Stimulated activated CD4-positive, alpha-beta T cell treated with anti-CD3 and anti-CD28 coated beads, Interleukin-1b, Interleukin-23, amount 100 ng/mL, for 48 hours (primary cell): ENCODE measurements at places on chromosomes 7 and 10.
A peak's percentile ranks its signal among the peaks of the same experiment; 100 is the strongest.

GRCh38 chr7:32043688-32044087 is 26.5 kb downstream of the PDE1C start:
- DNase-seq: no peak

DNA sequence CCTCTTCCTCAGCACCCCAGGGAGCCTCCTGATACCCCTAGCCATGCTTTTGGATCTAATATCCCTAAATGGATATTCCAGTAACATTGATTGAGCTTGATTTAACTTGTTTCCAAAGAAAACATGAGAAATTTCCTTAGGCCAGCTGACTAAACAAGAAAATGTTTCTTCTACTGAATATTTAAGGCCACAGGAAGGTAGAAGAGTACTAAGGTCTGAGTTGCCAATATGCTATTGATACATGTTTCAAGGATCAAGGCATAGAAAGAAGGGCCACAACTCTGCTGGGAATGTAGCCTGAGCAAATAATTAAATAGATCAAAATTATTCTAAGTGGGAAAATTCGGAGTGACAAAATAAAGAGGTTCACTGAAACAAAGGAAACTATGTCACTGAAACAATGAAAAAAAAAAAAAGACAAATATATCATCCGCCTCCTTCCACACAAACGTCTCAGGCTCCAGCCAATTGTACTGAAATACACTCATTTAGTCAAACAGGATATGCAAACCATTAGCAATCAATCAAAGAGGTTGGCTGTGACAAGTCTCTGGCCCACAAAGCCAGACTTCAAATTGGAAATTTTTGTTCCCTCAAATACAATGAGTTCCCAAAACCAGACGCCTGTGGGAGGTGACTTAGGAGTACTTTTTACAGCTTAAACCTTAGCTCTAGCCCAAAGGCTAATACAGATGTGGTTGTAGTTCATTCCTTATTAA is 396.2 kb downstream of the HTR7 start:
- no peak for DNase-seq

DNA sequence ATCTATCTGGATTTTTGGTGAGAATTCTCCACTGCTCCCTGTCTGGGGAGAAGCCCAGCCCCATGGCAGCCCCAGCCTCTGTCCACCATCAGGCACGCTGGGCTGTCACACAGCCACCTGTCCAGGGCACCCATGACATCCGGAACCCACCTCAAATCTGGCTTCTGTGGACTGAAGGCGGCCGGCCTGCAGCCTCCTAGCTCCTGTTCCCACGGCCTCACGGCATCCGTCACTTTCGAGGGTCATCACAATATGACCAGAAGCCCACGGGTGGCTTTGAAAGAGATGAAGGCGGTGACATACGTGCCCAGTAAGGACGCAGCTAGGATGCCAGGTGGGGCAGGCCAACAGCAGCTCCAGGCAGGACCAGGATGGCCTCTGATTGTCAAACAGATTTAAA is 140.9 kb downstream of the PTPRN2 start:
- no peak for DNase-seq

GRCh38 chr7:70314221-70314620 is 715.9 kb downstream of the AUTS2 start:
- DNase-seq: no peak

GRCh38 chr7:29607889-29608288 is 44.3 kb downstream of the PRR15 start:
- DNase-seq: no peak

DNA sequence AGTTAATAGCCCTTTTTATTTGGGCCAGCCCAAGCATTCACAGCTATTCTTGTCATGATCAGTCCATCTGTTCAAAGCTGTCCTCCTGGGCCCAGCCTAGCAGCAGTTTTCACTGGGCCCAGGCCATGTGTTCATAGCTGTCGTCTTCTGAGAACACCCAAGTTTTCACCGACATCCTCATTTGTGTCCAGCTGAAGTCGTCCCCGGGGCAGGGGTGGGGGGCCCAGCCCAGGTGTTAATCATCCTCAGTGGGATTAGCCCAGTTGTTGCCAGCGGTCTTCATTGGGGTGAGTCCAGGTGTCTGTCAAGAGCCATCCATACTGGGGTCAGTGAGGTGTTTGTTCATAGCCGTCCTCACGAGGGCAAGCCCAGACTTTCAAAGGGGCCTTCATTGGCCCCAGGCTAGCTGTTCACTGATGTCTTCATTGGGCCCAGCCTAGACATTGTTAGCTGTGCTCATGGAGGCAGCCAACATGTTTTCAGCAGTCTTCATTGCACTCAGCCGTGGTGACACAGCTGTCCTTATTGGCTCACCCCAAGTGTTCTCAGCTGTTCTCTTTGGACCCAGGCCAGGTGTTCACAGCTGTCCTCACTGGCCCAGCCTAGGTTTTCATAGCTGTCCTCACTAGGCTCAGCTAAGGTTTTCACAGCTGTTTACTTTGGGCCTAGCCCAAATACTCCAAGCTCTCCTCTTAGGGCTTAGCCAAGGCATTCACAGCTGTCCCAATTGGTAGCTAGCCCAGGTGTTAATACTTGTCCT is 10.0 kb downstream of the FRG2B start:
- DNase-seq: no peak

DNA sequence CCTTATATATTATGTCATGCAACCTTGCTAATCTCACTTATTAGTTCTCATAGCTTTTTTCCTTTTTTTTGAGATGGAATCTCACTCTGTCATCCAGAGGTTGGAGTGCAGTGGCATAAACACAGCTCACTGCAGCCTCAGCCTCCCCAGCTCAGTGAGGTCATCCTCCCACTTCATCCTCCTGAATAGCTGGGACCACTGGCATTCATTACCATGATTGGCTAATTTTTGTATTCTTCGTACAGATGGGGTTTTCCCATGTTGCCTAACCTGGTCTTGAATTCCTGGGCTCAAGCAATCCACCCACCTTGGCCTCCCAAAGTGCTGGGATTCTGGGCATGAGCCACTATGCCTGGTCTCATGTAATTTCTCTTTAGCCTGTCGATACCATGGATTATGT is 89.1 kb upstream of the TRIM24 start:
- no peak for DNase-seq

DNA sequence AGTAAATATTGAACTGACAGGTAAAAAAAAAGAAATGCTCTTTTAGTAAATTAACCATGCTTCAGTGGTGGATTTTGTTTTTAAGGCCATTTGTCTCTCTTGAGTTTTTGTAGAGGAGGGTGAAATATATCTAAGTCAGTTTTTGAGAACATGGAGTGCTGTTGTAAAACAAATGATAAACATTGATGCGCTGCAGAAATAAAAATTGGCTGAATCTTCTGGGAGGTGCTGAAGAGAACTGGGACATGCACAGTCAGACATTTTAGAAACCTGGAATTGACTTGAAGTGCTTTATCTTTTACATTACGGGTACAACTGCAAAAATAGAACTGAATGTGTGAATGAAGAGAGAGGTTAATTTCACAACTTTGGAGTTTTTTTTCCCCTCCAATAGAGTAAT is 203.0 kb upstream of the HDAC9 start:
- DNase-seq: no peak

DNA sequence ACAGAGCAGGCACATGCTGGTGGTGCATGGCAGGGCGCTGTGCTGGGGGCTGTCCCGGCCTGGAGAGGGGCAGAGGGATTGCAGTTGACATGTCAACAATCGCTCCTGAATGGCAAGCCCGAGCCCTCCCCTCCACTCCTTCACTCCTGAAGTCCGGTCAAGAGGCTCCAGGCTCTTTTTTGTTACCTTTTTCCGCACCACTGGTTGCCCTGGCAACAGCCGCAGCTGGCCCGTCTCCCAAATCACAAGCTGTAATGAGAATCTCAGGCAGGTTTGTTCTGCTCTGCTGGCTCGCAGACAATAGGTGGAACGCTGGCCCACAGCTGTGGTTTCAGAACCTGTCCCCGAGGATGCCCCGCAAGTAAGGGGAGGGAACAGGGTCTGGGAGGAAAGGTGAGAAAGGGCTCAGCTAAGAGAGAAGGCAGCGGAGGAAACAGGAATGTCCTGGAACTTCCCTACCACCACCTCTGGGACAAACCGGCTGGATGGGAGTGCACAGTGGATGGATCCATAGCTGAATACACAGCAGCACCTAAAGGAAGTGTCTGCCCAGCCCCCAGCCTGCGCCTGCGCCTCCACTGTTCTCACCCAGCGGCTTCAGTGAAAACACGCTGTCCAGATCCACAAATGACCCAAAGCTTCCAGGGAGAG is 58.9 kb downstream of the CALML3 start:
- DNase-seq: no peak

DNA sequence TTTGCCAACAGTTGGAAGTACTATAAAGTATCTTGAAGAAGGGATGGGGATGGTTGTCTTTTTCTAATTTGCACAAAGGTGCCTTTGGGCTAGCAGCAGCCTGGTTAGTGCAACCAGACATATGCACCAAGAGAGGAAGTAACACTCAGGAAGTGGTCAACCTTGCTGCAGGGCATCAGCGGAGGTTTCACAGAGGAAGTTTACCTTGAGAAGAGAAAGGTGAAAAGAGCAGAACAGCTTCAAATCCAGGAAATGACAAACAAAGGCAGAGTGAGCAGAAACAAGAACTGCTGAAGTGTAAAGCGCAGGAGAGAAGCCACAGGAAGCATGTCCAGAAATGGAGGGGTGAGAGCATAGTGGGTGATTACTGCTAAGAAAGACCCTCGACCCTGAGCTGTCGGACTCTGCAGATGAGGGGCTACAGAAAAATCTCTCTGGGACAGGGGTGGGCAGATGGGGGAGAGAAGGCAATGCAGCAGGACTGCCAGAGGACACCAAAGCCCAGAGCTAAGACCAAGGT is 66.9 kb downstream of the STK17A start:
- DNase-seq: peak; percentile 68

- no peak for DNase-seq
Measured at GRCh38 chr7:100384628-100385294, 11.5 kb downstream of the PILRA start.

- no peak for DNase-seq
Measured at GRCh38 chr10:17162828-17163227, 33.2 kb upstream of the CUBN start.

DNA sequence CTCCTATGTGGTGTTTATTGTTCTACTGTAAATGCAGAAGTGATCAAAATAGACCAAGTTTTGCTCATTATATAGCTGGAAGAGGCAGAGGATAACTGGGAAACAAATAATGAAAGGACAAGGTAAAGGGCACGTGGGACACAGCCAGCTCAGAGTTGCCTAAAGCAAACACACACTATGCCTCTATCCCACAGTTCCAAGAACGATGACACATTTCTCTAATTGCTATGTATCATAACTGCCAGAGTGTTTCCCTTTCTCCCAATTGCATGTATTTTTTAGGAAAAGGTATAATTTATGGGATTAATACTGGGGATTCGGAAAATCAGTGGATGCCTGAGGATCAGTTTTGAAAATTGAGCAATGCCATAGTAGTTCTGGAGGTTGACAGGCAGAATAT is 49.0 kb downstream of the CCDC71L start:
- no peak for DNase-seq

DNA sequence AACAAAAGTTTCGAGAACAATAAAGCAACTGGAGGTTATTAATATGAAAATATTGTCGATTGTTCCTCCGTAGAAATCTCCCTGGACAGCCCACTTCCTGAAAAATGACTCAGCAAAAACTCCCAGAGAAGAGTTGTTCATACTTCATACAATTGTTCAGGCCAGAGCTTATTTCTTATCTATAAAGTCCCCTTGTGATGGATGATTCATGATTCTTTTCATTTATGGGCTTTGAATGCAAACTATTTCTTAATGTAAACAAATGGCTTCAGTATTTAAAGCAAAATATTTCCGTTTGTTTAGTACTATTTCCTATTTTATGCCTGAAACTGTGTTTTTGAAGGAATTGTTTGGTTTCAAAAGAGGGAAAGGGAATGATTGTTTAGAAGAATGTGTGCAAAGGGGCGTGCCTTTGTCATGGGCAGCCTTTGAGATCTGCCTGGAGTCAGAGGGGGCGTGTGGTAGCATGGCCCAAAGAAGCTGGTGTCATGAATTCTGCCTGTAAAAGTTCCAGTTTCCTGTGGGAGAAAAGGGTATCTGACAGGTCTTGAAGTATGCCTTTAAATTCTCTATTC is 26.2 kb upstream of the EXOC6 start:
- no peak for DNase-seq

DNA sequence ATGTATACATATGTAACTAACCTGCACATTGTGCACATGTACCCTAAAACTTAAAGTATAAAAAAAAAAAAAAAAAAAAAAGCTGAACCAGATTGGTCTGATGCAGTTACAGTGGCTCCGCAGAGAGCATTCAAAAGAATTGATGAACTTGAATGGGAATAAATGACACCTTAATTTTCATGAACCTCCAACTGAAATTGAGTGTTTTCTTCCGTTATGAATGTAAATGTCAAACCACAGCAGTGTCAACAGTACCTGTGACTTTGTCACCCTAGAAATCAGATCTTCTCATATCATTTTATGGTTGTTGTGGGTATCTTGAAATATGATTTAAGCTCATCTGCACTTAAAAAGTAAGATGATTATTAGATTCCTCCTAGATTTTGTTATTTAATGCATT is 32.7 kb upstream of the SRGN start:
- no peak for DNase-seq

DNA sequence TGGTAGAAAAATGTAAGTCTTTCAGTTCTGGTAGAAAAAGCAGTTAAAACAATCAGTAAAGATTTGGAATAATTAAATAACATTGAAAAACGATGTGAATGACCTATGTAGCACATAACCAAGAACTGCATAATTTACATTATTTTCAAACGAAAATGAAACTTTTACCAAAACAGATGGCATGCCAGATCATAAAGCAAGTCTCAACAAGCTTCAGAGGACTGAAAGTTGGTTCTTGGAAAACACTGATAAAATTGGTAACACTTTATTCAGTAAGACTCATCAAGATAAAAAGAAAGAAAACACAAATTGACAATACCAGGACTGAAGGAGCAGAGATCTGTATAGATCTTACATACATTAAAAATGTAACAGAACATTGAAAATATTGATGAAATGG is 92.8 kb downstream of the VIPR2 start:
- DNase-seq: no peak

DNA sequence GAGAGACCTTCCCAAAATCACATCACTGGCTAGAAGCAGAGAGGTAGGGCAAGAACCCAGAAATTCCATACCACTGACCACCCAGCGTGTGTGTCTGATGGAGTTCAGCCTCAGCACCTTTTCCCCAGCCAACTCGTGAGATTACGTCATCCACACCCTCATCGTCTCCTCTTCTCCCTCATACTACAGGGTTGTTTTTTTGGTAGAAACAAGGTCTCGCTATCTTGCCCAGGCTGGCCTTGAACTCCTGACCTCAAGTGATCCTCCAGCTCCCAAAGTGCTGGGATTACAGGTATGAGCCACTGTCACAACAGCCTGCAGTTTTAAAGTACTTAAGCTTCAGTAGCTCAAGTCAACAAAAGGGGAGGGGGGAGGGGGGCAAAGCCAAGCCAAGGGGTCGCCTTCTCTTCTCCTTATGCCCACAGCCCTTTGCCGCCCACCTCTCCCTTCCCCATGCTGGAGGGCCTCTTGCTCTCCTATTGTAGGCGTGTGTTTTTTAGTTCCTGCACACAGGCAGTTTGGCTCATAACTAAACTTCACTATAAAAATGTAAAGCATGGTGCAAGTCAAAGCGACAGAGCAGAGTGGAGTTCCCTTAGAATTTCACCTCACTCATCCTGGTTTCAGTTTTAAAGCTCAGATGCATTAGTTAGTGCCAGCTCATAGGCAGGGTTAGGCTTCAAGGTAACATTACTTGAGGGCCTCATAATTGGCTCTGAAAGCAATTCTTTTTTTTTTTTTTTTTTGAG is 5.2 kb upstream of the PRDX3 start:
- DNase-seq: peak; percentile 33

- DNase-seq: no peak
Measured at GRCh38 chr7:88761779-88762178, 2.3 kb downstream of the ZNF804B start.

GRCh38 chr7:41942468-41943093 is 239.7 kb upstream of the INHBA start:
- DNase-seq: no peak
